Neuronal stem cell (in vitro differentiated cells): ENCODE measurements at places on chromosomes 2 and 18.

- DNase-seq = no peak
Observed at GRCh38 chr2:221775096-221775495, 203.0 kb upstream of the EPHA4 start.

DNA sequence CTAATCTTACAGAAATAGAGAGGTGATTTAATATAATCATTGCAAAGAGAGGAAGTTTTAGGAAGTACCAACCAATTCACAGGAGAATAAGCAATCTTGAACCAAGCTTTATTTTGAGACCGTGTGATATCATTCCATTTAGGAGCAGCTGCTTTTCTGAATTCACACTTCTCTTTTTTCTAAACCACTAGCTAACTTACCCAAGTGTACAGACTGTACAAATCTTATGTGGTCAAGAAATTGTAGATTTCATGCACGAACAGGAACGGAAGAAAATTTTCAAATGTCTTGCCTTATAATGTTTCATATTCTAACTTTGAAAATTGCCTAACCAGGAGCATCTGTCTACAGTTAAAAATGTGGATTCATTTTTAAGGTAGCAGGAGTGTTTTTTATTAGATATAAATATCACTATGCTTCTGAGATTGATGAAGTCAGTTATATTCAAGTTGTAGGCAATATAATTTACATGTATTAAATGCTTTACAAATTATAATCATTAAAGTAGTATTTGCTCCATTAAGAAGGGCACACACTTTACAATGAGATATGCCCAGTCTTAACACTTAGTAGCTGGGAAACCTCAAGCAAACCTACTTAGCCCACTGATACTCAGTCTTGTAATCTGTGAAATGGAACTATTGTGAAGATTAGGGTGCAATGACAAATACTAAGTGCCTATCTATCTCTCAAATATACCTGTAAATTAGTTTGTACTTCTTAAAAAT, 302.2 kb upstream of the STON1 start:
- DNase-seq = no peak

GRCh38 chr2:233845301-233846060, 8.9 kb downstream of the HJURP start:
- no peak for DNase-seq

- DNase-seq = no peak
Observed at GRCh38 chr2:105307962-105308361, 21.6 kb downstream of the TGFBRAP1 start.

- no peak for DNase-seq
Observed at GRCh38 chr18:45245091-45245511, 370.2 kb upstream of the SLC14A2 start.

GRCh38 chr18:35624146-35624545, 42.6 kb downstream of the GALNT1 start:
- no peak for DNase-seq

DNA sequence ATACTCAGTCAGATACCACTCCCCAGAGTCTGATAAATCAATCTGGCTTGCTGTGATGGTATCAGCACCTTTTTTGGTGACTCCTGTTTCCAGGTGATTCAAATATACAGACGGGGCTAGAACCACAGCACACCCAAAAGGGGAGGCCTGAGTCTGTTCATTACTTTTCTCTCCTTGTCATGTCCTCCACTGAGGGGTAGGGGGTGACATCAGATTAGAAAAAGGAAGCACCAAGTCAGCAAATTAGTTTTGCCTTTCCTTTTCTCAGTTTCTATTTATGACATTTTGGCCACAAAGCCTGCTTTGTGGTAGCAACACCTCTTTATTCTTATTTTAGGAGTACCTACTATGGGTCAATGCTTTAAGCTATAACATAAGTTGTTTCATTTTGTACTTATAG, 127.4 kb downstream of the CCDC102B start:
- DNase-seq = peak; percentile 6
